ENCODE measurements at places on chromosomes 5 and 9. TPM values are rescaled to one million over a fixed set of nuclear protein-coding genes. Genes with fewer than 3 reads are reported as not detected.

Gene CRB2
- total RNA-seq, result not detected

Gene CYLC2
- not detected for total RNA-seq

Gene GGTA1
- under 0.01 TPM for total RNA-seq

Gene RFESD
- total RNA-seq, result 3.1 TPM

Gene PCDHGA1
- total RNA-seq, result 1.8 TPM

Gene TBC1D13
- 7.4 TPM for total RNA-seq

Gene PKD2L2
- 0.26 TPM for total RNA-seq
